ENCODE measurements at places on chromosomes 12 and 14. TPM values are rescaled to one million over a fixed set of nuclear protein-coding genes. Genes with fewer than 3 reads are reported as not detected.

The SLC6A15 gene
- 10.8 TPM for total RNA-seq

The CCDC175 gene
- not detected for total RNA-seq

The ANO2 gene
- not detected for total RNA-seq

The TRMT61A gene
- total RNA-seq = 13.8 TPM

The PTCSC3 gene
- total RNA-seq = not detected

The GLT1D1 gene
- total RNA-seq = not detected

The RIMKLB gene
- total RNA-seq = 35.9 TPM

The ACSM4 gene
- total RNA-seq = not detected

The RHEBL1 gene
- not detected for total RNA-seq

The ART4 gene
- total RNA-seq = not detected

The LIN7A gene
- 6.1 TPM for total RNA-seq

The LMNTD1 gene
- 0.16 TPM for total RNA-seq

The PSMB11 gene
- not detected for total RNA-seq

The FBLN5 gene
- total RNA-seq = 215 TPM

The RTN1 gene
- total RNA-seq = 1.5 TPM

The NDUFB1 gene
- 113 TPM for total RNA-seq
